T-helper 2 cell treated with Interferon-gamma antibody and Interleukin-4, amounts not matched to agents 5 μg/mL and 100 μg/mL, for 36 hours (primary cell): ENCODE measurements at places on chromosomes 2 and 18.
A peak's percentile ranks its signal among the peaks of the same experiment; 100 is the strongest.

GRCh38 chr2:69250981-69251380, 136.0 kb downstream of the GFPT1 start:
- DNase-seq, result no peak

DNA sequence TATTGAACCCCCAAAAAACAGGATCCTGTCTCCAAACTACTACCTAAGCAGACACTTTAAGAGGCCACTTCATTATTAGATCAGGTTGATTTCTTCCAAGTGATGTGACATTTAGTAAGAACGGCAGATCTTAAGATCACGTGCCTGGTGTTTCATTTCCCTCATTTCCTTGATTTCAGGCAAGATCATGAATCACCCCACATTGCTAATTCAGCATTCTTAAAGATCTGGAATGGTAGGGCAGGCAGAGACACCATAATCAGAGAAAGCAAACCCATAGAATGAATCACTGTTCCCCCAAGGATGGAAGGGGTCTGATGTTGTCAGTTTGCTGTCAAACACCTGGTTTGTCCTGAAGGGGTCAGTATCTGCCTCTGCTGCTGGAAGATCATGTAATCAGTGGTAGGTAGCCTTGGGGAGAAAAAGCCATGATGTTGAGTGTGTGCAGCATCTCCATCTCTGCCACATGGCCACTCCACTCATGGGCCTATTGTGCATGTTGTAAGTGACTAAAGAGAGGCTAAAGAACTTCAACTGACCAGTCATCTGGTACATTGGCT, 133.9 kb downstream of the ARHGAP15 start:
- DNase-seq, result no peak

GRCh38 chr2:161708350-161708975, 84.2 kb downstream of the SLC4A10 start:
- DNase-seq, result no peak

DNA sequence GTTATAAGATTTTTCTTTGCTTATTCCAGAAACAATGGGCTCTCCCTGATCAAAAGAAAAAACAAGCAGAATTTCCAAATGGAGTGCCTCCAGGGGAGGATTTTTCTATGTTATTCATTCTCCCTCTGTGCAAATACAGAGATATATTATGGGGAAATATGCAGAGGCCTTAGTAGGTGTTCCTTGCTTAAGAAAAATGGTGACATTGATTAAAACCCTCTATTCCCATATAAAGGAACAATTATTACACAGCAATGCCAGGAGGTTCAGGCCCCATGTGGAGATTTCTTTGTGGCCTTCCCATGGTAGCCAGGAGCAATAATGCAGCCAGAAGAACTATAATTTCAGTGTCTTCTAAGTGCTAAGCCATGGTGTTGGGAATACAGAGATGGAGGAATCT, 255.9 kb upstream of the CXCR4 start:
- DNase-seq, result no peak

DNA sequence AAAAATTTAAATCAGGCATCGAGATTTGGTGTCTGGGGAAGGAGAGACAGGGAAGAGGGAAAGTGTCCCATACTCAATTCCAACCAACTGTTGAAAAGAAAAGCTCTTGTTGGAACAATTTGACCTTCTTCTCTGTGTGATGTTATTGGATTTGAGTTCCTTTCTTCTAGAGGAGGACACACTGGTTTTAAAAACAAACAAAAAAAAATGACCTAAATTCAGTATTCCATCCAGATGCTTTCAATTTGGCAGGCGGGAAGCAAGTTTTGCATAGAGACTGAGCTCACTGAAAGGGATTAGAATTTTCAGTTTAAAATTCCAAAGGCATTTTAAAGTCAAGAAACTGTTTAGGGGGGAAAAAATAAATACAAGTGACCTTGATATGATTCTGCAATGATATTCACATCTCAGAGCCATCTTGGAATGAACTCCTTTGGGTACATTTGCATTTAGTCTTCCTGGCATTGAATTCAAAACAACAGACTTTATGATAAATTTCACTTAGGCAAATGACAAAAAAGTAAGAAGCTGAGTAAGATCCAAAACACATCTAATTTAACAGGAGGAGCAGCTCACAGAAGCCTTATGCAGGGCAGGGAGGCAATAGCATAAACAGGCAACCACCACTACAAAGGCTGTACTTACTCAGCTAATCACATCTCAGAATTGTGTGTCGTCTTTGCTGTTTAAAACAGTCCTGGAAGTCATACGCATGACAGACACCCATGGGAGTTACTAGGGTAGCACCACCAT, 126.8 kb downstream of the CDH20 start:
- DNase-seq, result no peak

DNA sequence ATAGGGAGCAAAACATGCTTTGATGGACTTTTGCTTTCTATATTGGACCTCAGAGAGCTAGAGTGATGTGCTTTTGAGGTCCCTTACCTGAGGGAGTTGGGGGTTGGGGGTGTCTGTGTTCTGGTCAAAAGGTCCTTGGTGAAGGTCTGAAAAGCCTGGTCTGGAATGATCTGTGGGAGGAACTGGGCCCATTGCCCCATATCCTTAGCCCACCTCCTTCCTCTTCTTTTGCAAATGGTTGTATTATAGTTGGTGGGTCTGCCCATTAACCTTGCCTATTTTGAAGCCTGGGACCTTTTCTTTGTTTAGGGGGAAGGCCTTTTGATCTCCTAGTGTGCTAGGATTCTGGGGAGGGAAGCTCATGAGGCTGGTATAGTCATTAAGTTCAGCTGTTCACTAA, 88.7 kb downstream of the FMNL2 start:
- no peak for DNase-seq

DNA sequence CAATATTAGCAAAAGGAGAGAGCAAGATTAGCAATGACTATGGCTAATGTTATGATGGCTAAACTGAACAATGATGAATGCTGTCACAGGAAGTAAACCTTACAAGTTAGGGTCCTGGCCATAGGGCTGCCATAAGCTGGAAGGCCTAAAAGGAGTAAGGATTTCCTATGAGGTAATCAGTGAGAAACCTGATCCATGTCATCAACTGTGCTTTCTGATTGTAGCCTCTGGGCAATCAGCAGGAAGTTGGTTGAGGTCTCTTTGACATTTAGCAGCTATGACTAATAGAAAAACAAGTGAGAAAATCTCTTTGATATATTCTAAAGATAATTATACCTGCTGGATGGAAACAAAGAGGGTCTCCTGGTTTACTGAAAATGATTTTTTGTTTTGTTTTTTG, 193.0 kb downstream of the RAB3GAP1 start:
- peak; percentile 42 for DNase-seq

DNA sequence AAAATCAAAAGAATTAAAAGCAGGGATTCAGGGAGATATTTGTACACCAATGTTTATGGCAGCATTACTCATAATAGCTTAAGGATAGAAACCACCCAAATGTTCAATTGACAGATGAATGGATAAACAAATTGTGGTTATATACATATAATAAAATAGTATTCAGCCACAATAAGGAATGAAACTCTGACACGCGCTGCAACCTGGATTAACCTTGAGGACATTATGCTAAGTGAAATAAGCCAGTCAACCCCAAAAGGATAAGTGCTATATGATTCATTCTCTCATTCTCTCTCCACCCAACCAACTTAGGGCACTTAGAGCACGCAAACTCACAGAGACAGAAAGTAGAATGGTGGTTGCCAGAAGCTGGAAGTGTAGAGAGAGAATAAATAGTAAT, 216.8 kb upstream of the SLC14A2 start:
- DNase-seq, result no peak

GRCh38 chr2:240719676-240720545, 28.2 kb downstream of the AQP12A start:
- no peak for DNase-seq

DNA sequence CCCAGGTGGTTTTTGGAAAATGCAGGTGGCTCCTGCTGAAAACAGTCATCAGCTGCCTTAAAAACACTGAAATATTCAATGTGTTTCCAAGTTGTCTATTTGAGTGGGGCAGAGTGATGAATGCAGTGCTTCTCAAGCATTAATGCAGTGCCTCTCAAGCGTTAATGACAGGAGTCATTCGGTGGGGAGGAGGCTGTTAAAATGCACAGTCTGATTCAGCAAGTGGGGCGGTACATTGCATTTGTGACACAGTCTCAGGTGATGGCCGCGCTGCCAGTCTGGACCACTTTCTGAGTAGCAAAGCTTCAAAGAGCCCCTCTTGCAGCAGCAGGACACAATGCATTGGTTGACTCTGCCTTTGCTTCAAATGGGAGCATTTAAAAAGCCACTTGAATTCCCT, 231.4 kb upstream of the RGPD4 start:
- DNase-seq, result no peak

DNA sequence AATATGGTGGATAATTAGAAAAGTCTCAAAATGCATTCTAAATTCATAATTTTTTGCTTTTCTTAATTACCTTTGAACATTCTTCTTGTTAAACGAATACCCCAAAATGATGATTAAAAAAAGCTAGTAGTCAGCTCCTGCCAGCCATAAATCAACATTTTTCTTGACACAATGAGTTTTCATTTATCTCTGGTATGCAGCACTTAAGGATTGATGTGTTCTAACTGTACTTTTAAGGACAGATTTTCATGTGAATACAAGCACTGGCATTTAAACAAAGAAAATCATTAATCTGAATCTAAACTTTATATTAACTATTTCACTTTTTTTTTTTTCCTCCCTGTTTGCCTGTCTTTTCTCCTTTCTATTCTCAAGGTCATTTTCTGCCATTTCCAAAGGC, 976.8 kb downstream of the TMEM182 start:
- DNase-seq, result no peak

- DNase-seq, result no peak
Observed at GRCh38 chr2:1420746-1421480, 7.7 kb downstream of the TPO start.

DNA sequence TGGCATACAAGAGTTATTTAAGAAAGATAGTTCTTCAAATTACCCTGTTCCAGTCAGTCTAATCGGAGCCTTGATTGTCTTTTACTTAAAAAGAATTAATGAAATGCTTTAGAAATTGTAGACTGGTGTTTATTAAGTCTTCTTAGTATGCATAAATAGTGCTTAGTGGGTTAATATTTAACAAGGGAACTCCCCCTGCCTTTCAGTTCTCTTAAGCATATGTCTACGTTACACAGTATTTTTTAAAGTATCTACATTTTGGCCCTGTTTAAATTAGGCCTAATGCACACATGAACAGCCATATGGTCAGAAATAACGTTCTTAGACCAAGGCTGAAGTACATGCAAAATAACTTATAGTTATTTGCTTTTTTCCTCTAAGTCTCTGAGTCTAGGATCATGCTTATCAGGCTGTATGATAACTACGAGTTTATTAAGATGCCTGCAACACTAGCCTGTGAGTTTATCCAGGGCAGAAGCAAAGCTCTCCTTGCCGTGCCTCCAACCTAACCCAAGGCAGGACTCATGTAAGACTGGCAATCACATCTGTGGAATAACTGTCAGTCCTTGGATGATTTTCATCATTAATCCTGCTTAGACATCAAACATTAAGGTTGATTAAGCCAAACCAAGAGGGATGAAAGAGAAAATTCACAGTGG, 6.7 kb downstream of the BCL2 start:
- no peak for DNase-seq

DNA sequence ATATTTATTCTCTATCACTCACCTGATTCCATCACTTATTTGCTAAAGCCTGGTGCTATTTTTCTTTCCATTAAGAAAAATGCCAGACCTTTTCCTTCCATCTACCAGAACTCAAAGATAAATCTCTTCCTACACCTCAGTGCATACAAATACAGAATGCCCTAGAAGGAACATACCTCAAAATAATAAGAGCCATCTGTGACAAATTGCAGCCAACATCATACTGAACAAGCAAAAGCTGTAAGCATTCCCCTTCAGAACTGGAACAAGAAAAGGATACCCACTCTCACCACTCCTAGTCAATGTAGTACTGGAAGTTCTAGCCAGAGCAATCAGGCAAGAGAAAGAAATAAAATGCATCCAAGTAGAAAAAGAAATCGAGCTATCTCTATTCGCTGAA, 315.9 kb upstream of the UBE2E3 start:
- no peak for DNase-seq

- peak; percentile 27 for DNase-seq
Observed at GRCh38 chr2:26692279-26692896, at the start of gene KCNK3. Gene KCNK3 (plus strand): TSS chr2:26692722. CDS start chr2:26692876, 154 bp downstream.

DNA sequence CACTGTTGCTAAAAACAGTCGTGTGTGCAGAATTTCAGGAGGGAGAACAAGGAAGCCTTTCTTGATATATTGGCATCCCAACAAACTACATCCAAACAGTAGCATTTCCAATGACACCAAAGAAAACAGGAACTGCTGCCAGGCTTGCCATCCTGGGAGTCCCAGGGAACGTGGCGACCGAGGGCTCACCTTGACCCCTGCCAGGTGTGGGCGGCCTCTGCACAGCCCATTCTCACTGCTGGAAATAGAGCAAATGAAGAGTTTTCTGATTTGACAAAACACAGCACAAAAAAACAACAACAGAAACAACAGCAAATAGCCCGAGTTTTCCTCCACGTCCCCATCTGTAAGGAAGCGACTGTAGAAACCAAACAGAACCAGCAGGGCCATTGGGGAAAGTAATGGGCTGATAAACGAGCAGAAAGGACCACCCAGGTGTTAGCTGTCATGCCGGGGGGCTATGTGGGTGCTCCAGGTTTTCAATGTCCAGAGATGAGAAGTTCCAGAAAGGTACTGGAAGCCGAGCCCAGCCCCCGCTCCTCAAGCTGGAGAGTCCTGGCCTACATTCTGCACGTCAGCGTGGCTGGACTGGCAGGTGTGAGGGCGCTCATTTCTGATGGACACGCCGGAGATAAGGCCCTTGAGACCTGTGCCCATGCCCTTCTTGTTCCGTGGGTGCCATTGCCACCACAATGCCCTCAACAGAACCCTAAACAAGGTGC, 80.8 kb downstream of the TWIST2 start:
- no peak for DNase-seq

DNA sequence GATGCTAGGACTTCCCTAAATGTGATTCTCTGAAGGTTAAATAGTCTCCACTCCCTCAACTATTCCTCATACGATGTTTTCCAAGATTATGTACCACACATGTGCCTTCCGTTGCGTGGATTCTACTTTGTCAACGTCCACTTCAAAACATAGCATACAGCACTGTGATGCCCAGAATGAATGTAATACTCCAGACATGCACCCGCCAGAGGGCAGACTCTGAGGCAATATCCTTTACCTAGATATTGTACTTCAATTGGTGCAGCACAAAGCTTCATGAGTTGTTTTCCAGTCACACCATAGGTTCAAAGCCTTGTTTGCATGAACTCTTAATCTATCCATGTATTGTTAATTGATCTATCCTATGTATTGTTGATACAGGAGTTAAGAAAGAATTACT, 201.0 kb upstream of the NABP1 start:
- DNase-seq, result no peak
